ENCODE measurements at places on chromosomes 16 and 17. TPM values are rescaled to one million over a fixed set of nuclear protein-coding genes. Genes with fewer than 3 reads are reported as not detected.

The CTF1 gene
- 0.18 TPM for total RNA-seq

The CDH8 gene
- not detected for total RNA-seq

The AATK gene
- total RNA-seq = 0.35 TPM

DNA sequence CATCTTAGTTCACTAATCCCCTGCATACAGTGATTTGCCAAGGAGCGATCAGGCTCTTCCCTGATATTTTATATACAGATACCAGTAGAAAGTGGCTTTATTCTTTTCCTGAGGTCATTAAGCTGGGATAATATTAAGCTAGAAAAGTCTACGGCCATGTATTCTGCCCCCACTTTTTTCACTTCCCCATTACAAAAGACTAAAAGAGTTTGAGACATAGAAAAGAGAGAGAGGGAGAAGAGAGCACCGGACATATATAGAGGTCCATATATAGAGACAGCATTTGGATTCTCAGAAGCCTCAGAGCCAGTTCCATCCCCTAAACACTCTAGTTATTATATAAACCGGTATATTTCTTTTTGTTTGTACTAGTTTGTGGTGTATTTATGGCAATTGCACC lies 166.5 kb upstream of the ANKFN1 start:
- H3K27me3 ChIP-seq = peaks cover 3% of the 10 kb centered on the region
- H3K4me1 ChIP-seq = no peaks in the 10 kb centered on the region
- H3K4me3 ChIP-seq = no peak overlapping the region
- no peak overlapping the region for H3K27ac ChIP-seq
- DNase-seq = no peak
- H3K36me3 ChIP-seq = no peaks in the 10 kb centered on the region

GRCh38 chr16:85633438-85633743 lies 20.3 kb downstream of the GSE1 start:
- no peaks in the 10 kb centered on the region for H3K27me3 ChIP-seq
- no peak overlapping the region for H3K4me3 ChIP-seq
- no peaks in the 10 kb centered on the region for H3K36me3 ChIP-seq
- H3K27ac ChIP-seq = no peak overlapping the region
